NCI-H82 (cell line): ENCODE measurements at places on chromosomes 5 and 9.
A peak's percentile ranks its signal among the peaks of the same experiment; 100 is the strongest.

GRCh38 chr5:173515526-173515925 is 100.9 kb downstream of the BOD1 start:
- DNase-seq, result no peak

GRCh38 chr9:87267251-87268070 is 230.2 kb upstream of the DAPK1 start:
- DNase-seq, result peak; percentile 2

DNA sequence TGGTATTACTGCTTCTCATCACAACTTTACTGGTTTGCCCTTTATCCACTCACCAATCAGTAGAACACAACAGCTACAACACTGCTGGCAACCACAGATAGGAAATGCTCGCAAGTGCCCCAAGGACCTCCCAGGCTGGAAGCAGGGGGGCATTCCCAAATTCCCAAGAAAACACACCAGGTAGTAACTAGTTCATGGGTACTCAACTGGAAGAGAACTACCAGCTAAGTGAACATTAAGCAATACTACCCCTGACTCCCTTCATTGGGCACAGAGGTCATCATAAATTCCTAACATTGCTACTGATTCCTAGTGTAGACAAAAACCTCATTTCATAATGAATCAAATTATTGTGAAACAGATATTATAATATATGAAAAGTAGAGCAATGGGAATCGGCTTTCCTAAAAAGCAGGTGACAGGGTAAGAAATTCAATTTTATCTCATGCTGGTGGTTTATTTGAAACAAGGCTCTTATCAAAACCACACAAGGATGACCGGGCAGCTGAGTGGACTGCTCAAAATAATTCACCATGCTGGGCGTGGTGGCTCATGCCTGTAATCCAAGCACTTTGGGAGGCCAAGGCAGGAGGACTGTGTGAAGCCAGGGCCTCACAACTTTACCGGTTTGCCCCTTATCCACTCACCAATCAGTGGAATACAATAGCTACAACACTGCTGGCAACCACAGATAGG is 81.6 kb downstream of the TLE1 start:
- no peak for DNase-seq

DNA sequence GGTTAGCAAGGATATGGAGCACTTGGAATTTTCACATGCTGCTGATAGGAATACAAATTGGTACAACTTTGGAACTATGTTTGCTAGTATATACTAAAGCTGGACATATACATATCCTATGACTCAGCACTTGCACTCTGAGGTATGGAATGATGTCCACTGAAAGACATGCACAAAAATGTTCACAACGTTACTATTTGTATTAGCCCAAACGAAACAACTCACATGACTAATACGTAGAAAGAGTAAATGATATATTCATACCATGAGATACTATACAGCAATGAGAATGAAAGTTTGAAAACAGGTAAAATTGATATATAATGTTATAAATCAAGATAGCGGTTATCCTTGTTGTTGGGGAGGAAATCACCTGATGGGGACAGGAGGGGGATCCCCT is 45.5 kb upstream of the CDC42SE2 start:
- DNase-seq, result no peak

DNA sequence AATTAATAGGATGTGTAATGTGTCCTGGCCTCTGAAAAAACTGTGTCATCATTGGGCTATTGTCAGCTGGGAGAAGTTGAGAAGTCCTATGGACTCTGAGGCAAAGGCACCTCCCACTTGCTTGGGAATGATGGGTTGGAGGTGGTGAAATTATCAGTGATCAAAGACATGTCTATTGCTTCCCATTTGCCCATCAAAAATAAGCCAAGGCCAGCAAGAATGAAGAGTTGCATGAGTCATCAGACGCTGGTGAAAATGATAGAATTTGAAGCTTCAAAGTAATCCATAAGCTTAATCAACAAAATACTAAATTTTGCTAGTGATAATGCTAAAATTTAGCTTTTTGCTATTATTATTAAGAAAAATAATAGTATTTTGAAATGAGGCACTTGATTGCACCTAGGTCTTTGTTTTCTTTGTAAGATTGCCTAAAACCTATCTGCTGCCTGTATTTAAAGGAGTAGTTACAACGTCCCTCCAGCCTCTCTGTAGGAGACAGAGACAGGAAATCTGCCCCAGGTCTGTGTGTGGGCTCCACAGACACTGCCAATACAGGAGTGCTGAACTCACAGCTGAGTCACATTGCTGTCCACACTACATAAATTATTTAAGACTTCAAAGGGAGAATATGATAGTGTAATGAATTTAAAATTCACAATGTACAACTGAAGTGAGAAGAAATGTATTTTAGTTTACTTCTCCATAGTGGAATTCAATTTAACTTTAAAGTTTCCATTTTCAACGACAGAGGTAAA is 48.4 kb upstream of the APC start:
- DNase-seq, result no peak

DNA sequence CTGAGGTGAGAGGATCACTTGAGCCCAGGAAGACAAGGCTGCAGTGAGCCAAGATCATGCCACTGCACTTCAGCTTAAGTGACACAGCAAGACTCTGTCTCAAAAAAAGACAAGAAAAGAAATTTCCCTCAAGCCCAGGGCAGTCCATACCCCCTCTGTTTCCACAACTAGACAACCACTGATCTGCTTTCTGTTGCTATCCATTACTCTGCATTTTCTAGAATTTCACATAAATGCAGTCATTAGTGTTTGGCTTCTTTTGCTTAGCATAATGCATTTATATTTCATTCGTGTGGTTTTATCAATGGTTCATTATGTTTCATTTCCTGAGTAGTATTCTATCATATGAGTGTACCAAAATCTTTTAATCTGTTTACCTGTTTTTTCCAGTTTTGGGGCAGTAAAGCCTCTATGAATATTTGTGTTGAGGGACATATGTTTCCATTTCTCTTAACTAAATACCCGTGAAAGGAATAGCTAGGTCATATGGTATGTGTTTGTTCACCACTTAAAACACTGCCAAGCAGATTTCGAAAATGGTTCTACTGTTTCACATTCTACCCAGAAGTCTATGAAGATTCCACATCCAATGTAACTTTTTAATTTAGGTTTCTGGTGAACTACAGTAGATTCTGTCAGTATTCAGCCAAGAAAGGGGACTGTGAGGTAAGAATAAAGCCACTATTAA is 271.8 kb downstream of the ZNF608 start:
- DNase-seq, result no peak

DNA sequence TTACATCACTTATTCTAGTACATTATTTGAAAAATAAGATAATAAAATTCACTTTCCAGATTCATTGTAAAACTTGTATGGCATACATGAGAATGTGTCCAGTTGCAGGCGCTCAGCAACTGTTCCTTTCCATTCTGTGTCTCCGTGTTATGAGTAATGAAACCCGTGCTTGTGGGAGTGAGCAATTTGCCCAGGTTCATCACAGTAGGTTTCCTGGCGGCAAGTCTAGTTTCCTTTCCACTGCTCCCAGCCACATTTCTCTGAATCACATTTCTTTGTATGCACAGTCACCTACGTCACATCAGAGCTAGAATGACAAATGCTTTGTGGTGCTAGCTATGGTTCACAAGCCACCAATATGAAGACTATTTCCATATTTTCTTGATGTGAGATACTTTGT is 39.9 kb downstream of the MOCS2 start:
- no peak for DNase-seq

DNA sequence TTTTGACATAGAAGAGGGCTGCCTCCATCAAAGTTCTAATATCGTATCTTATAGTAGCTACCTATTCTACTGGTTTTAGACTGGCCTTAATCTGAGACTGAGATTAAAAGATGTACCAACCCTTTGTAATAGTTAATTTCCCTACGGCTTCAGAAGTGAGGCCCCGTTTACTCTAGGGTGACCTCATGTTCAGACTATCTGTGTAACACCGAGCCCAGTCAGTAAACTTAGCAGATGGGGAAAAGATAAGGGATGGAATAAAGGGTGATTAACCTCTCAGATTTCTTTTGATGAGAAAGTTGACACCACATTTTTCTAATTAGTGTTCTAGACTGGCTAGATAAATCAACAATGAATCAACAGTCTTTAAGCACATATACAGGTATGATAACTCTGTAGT is 283.1 kb downstream of the KCTD16 start:
- DNase-seq, result peak; percentile 79

GRCh38 chr5:172764861-172765765 is 5.9 kb downstream of the DUSP1 start:
- peak; percentile 98 for DNase-seq

GRCh38 chr5:137090721-137091120 is 408.4 kb downstream of the SPOCK1 start:
- DNase-seq, result no peak

DNA sequence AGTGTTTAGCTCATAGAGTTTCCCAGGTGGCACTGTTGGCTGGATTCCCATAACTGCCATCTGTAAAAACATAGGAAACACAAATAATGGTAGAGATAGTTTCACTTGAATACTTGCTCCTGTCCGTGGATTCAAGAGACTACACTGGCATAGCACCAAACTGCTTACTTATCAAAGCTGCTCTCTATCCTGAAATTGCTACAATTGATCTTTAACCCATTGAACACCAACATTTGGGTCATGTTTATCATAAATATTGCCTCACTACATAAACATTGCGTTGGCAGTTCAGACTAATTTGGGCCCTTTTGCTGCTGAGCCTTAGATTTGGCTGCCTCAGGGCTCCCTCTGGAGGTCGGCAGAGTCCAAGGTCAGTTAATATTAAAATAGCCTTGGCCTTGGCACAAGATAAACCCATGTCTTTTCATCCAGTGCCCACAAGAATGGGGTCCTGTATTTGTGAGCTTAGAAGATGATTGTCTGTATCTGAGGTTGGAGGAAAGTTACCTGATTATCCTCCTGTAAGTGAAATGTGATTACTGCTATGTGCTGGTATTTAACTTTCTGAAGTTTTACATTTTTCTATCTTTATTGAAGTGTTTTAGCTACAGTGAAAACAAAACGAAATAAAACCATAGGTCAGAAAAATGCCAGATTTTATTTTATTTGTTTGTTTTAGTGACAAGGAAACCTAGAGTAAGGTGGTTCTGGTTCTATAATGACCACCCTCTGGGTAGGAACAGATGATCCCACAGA is 4.0 kb upstream of the RANBP3L start:
- peak; percentile 35 for DNase-seq

DNA sequence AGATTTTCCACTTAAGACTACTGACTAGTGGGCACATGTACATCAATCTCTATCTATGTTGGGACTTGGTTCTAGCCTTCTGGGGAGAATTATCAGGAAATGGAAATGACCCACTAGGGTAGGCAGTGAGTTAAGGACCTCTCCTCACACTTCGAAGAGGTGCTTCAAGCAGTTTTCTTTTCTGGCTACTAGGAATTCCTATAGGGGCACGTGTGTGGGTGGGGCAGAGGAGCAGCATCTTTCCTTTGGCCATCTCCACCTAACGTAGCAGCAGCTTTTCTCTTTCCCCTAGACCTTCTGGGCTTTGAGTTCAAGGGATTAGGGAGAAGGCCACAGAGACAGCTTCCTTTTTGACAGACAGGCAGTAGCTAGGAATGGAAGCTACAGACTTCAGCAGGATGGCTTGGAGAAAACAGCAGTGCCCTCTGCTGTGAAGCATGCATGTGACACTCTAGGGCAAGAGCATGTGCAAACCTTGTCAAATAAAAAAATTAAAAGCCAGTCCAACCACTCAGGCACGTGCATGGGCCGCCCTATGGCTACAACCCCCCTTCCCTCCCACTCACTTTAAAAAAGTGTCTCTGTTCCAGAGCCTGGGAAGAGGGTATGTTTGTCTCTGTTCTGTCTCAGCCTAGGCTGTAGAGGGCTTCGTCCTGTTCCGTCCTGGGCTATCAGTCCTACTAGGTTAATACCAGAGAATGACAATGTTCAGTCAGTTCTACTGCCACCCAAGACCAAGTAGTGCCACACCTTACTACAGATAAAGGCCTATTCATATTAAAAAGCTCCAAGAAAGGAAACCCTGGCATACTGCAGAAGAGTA is 8.7 kb upstream of the GFRA3 start:
- peak; percentile 80 for DNase-seq
